ENCODE measurements at places on chromosomes 16 and 17.

DNA sequence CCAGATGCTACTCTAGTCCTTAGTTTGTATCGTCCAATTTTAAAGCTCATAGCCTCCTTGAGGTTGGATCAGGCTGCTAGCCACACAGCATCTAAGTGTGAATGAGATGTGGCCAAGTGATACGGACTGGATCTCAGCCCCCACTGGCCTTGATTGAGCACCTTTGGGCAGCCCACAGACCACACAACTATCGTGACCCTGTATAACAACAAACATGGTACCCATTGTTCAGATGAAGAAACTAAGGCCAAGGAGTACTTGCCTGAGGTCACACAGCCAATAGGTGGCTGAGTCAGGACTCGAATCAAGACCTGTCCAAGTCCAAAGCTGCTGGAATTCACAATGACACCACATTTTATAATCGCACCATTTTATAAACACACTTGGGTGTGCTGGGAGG lies 73.0 kb upstream of the IRX3 start:
- no peak for DNase-seq

DNA sequence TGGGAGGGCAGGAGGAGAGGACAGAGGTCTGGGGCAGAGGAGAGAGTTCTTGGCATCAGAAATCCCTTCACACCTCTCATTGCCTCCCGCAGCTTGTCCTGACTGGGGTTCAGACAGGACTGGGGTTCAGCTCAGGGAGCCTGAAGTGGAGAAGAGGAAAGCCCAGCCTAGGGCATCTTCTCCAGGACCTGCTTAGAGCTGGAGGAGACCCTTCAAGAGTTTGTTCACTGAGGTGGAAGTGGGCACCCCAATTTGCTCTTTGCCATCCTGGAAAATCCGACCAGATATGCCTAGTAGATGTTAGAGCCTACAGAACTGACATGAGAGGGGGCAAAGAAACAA lies 2.0 kb downstream of the HOXB3 start:
- DNase-seq, result no peak

DNA sequence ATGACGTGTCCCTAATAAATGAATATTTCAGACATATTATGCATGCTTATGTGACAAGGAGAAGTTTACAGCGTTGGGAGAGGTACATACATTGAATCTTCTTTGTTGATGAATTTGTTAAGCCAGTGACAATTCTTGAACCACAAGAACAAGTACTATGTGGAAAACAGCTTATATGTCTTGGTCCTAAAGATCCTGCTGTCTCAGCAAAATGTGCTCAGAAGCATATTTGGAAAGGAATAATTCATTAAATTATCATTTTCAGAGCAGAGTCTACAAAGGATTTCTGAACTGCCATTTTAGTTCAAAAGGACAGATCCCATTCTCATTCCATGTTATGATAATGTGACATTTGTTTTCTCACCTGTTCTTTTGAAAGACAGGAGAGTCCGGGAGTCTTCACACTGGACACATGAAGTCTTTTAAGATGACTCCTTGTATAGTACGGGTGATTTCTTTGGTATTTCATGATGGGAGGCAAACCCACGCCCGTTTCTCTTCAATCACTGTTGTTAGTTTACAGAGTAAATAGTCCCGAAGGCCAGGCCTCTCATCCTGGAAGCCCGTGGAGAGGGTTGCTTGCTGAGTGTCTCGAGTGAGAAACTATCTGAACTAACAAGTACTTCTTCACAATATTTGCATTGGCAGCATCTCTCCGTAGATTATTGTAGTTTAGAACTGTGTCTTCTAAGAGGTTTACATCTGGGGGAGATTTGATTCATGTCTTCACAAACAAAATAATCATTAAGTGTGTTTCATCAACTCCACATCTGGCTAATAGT lies 26.7 kb downstream of the VPS35L start:
- no peak for DNase-seq

DNA sequence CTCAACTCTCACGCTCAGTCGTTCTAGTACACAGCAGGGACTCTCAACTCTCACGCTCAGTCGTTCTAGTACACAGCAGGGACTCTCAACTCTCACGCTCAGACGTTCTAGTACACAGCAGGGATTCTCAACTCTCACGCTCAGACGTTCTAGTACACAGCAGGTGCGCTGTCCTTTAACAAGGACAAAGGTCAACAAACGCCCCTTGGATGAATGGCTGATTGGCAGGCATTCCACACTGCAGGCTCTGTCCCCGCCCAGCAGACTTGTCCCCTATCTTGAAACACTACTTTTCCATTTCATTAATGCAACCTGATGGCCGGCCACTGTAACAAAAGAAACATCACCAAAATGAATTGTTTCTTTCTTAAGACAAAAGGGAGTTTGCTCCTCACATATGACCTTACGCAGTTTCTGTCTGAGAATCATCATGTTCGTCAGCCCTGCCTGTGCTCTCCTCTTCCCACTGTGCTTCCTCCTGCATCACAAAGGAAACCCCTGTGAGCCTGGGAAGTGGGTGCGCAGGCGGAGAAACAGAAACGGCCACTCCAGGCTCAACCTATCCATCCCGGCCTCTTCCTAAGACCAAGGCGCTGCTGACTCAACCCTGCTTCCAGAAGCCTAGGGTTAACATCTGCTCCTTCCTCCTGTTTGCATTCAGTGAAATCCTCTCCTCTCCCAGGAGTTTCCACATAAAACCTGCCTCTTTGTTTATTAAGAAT lies 59.8 kb downstream of the ANKRD11 start:
- DNase-seq, result no peak

DNA sequence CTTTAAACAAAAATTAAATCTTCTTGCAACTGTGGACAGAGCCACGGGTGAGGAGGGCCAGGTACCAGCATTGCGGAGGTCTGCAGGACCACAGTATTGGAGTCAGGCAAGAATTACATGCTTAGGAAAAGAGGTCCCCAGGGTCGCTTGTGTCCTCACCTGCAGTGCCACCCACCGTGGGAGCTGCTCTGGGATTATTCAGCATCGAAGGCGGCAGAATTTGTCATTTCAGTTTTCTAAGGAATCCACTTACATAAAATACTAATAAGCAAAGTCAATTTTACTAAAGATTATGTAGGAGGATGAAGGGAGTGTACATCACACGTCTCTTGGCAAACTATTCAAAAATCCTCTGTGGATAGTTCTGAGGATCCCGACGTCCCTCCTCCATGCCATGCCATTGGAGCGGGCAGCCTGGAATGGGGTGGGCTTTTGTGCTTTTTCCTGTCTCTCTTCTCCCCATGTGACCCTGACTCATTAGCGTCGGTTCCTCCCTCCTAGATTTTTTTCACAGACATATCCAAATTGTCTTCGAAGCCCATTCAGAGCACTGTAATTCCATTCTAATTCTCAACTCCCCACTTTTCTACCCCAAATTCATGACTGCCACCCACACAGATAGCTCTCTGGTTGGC lies 3.0 kb upstream of the PIK3R6 start:
- DNase-seq, result no peak

DNA sequence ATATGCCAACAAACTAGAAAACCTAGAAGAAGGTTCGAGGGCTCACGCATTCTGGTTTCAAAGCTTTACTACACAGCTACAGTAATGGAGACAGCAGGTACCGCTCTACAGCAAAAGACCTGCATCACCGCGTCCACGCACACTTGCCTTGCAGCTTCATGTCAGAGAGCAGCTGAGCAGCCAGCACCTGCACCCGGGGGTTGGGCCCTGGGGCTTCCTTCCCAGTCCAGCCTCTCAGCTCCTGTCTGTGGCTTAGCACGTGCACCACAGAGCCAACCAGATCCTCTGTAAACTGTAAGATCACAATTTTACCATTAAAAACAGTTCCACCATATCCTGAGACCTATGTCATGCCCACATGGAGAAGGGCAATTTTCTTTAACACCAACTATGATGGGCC lies 15.3 kb downstream of the MEAK7 start:
- no peak for DNase-seq
